H54 (cell line): ENCODE measurements at places on chromosomes 5 and 9.

- no peak for DNase-seq
Measured at GRCh38 chr9:127858041-127858512, 3.6 kb upstream of the ENG start.

DNA sequence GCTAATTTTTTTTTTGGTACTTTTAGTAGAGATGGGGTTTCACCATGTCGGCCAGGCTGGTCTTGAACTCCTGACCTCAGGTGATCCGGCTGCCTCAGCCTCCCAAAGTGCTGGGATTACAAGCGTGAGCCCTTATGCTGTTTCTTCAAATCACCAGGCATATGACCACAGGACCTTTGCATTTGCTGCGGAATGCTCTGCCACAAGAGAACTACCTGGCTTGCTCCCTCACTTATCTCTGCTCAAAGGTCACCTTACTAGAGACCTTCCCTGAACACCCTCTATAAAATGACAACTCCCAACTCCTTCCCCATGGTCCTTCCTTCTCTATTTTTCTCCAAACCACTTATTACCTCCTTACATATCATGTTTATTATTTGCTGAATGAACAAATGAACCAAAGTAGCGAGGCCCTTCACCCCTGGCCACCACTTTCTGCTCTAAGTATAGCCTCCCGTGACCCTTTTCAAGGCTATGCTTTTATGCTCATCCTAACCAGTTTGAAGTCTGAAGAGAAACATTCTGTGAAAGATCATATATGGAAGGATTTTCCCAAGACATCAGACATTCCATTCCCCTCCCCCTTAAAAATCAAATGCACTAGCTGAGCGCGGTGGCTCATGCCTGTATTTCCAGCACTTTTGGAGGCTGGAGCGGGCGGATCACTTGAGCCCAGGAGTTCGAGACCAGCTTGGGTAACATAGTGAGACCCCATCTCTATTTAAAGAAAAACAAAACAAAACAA, 1.3 kb downstream of the ZER1 start:
- DNase-seq, result no peak

DNA sequence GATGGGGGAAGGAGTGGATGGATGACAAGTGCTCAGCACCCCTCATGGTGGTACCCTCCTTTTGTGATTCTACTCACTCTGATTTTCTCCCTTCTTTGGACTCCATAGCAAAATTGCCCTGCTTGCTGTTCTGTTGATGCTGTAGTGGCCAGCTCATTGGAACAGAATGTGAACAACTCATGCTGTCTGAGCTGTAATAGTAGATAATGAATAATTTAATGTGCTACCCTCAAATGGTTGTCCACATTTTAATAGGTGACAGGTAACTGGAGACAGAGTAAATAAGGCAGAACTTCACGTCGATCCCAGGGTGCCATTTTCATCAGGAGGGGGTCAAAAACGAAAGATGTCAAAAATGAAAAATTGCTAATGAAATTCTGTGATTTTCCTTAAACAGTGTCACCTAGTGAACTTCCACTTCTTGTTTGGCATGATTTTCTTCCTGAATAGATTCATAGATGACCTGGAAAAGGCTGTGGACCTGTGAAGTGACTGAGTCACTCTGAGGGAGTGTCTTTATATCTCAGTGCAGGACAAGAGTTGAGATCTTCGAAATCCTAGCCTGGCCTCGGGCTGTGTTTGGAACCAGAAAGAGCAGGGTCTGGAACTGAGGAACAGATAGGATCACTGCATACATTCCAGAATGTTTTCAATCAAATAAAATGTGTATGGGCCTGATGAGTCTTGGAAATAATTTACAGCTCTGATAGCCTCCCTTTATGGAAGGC, 270.2 kb downstream of the PSAT1 start:
- DNase-seq, result peak; percentile 42

DNA sequence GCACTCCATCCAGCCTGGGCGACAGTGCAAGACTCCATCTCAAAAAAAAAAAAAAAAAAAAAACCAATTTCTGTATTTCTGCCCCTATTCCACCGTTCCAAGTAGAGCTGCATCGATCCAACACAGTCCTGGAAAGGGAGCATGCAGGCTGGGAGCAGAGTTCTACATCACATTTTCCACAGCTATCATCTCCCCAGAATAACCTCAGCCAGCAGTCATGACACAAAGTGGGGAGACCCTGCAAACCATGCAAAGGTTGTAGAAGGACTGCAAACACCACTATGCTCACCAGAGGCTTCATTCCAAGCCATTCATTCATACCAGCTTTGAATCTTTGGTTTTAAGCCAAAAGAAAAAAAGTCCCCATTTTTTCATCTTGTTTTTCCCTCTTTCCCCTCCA, 20.8 kb upstream of the ZNF354A start:
- DNase-seq, result no peak

GRCh38 chr9:93450945-93451815, at the start of gene FAM120A:
TSS of gene FAM120A (plus strand) at chr9:93451685. CDS start at chr9:93451916, 231 bp downstream.
- peak; percentile 66 for DNase-seq

DNA sequence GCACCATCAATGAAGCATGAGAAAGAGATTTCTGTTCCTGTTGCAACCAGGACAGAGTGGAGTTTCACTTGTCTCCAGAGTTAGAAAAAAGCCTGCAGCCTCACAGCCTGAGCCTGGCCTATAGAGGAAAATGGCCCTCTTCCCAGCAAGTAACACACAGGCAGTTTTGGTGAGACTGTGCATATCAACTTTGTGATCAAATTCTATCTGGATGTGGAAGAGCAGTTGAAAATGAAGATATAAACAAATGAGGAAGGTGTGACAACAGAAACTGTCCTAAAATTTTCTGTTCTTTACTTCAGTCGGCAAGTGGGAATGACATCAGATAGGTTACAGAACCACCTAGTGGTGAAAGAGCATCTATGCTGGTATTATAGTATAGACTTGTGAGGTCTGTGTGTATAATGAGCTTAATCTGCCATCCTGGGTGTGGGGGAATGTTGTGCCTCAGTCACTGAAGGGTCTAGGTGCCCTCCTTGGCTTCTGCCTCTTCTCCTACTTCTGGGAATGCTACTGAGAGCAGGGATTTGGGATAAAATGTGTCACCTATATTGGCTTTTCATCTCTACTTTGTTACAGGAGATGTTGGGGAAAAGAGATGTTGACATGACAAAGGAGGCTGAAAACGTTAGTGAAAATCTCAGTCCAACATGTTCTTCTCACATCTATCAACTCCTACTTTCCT, 28.2 kb downstream of the YIPF5 start:
- peak; percentile 6 for DNase-seq

DNA sequence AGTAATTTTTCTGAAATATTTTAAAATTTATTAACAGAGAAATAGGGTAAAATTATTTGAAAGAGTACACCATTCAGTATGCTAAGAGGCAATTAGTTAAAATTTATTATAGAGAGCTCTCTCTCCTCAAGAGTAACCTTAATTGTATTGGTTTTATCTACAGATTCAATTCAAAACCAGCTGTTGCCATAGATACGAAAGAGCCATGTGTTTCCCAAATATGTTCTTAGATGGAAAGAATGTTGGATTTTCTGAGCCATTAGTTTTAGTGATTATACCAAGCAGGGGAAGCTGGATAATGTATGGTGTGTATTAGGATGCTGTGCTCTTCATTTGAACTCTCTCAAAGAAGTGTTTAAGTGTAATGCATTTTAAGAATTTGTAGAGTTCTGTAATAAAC, 27.8 kb downstream of the C7 start:
- no peak for DNase-seq

- DNase-seq, result no peak
Measured at GRCh38 chr9:90767523-90768100, 34.0 kb upstream of the SYK start.
